Stimulated activated CD8-positive, alpha-beta memory T cell treated with anti-CD3 and anti-CD28 coated beads, Interleukin-7, amount 100 ng/mL, for 48 hours (primary cell): ENCODE measurements at places on chromosomes 11 and 22.
A peak's percentile ranks its signal among the peaks of the same experiment; 100 is the strongest.

GRCh38 chr11:108904480-108904879 is 239.6 kb downstream of the DDX10 start:
- no peak for DNase-seq

DNA sequence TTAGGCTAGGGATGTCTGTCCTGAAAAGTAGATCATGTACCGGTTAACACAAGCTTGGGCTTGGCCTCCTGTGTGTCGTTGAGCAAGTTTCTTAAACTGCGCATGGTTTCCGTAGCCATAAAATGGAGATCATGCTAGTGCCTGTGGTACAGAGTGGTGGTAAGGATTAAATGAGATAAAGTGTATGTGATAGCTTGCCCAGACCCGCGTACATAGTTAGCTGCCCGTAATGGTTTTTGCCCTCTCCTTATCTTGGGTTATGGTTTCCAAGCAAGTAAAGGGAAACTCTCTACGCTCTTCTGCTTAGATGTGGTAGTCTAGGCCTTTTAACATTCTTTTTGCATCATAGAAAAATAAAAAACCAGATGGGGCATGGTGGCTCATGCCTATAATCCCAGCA is 11.0 kb upstream of the PTPRJ start:
- no peak for DNase-seq

GRCh38 chr11:28860893-28861292 is 752.7 kb downstream of the METTL15 start:
- no peak for DNase-seq

DNA sequence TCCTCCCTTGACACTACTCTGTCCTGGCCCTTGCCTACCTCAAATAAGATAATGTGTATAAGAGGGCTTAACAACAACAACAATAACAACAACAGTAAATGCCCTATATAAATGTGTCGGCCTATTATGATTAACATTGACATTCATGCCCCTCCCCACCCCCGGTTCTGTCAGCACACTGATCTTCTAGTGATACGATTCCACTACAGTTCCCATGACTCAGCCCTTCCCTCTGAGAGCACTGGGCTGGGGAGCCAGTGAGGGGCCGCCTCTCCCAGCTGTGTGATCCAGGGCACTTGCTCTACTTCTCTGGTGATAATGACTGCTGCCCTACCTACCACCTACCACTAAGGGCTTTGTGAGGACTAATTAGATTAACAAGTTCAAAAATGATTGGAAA is 92.2 kb upstream of the PHOX2A start:
- DNase-seq: no peak

- DNase-seq: no peak
Measured at GRCh38 chr22:19480789-19481188, 1.1 kb downstream of the CDC45 start.

DNA sequence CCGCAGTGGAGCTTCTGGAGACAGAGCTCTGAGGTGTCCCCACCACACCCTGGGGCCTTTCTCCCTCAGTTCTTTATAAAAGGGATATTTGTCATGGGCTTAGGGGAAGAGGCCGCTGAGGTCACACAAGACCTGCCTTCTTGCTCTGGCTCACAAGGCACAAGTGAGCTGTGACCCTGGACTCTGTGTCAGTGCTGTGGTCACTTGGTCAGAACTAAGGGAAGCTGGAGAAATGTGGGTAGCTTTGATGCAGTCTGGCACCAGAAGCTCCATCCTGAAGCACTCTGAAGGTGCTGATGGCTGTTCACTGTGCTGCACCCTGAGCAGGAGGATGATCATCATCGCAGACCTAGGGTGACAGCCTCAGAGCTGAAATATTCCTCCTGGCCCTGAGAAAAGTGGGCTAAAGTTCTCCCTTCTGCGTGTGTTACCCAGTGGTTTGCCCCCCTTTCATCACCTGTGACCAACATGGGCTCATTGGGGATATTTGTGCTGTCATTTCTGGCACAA is 28.1 kb upstream of the VPREB1 start:
- no peak for DNase-seq

DNA sequence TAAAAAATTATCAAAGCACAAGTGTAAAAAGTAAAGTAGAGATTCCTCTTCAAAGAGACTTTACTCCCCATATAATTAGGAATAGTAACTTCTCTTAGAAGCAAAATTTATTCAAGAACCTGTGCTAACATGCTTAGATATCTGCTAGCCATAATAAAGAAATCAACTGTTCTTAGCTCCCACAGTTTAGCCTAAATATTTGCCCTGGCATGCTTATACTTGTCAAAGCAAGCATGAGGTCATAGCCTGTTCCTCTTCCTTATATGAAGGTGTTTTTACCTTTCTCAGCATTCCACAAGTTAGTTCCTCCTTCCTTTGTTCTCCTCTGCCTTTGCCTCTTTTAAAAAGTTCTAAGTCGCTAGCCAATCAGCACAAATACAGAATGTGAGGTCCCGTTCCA is 30.3 kb downstream of the RIC3 start:
- DNase-seq: no peak

DNA sequence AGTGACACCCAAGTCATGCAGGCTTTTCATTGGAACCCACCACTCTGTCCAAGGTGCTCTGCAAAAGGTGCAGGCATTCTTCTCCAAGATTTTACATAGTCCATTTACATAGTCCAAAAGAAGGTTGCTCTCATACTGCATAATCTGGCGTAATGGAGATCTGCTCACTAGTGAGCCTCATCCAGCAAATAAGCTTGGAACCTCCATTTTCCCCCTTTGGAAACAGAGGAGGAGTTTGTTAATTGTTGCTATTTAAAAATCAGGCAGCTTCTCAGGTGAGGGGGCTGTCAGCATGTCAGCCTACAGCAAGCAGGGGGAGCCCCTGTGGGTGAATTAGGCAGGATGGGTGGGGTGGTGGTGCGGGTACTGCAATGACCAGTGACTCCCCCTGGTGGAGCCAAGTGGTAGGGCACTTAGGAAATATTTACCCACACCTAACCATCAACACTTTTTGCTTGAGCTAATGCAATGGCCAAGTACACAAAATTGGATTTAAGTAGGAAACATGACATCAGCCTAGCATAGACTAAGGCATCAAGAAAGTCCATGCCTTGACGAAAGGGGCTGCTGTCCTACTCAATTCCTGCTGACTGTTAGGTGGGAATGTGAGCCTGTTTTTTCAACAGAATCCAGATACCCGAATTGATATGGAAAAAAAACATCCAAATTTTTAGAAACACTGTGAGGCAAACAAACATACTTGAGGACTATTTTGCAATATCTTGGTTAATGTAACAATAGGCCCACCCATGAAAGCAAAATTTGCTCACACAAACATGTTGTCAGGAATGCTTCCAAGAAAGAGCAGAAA is 64.5 kb downstream of the AMBRA1 start:
- DNase-seq: peak; percentile 72

- no peak for DNase-seq
Measured at GRCh38 chr11:60182541-60183330, at the start of gene MS4A6A. Gene MS4A6A (minus strand): TSS chr11:60183083. CDS start chr11:60181727, 1,356 bp downstream.

DNA sequence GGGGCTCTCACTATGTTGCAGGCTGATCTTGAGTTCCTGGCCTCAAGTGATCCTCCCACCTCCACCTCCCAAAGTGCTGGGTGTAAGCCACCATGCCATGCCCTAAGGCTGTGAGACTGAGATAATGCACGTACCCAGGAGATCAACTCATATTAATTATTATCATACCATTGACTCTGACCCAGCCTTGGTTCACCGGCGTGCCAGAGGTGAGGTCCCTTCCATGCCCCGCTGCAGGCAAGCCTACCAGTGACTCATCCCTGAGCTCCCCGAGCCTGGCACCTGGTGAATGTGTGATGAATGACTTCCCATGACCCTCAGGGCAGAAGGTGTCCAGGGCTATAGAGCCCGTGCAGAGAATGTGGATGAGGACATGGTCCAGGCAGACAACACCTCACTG is 12.1 kb downstream of the GAL3ST1 start:
- DNase-seq: no peak

DNA sequence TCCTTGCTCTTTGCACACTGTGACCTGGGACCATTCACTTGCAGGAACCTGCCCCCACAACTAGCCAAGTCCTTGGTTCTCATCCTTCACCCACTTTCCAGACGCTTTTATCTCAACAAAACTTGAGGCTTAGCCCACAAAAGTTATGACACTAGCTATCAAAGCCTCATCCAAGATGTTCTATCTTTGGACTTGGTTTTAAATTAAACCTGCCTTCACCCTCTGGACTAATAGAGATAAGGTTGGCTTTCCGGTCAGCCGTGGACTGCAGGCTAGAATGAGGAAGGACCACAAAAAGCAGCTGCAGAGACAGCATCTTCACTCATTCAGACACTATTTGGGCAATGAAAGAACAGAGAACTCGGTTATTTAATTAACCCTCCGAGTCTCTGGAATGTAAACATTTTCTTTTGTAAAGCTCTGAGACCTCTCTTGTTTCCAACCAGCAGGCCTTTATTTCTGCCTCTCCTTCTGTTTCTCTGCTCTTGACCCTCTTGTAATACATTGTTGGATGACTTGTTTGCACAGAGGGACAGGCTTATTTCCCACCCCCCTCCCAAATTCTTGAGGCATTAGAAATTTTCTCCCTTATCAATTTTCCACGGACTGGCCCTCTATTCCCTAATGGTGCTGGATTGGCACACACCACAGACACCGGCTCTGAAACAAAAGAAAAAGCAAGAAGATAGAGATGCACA is 41.4 kb downstream of the ARL14EP start:
- DNase-seq: no peak

GRCh38 chr11:93525601-93526345 is 17.4 kb downstream of the SMCO4 start:
- DNase-seq: no peak

DNA sequence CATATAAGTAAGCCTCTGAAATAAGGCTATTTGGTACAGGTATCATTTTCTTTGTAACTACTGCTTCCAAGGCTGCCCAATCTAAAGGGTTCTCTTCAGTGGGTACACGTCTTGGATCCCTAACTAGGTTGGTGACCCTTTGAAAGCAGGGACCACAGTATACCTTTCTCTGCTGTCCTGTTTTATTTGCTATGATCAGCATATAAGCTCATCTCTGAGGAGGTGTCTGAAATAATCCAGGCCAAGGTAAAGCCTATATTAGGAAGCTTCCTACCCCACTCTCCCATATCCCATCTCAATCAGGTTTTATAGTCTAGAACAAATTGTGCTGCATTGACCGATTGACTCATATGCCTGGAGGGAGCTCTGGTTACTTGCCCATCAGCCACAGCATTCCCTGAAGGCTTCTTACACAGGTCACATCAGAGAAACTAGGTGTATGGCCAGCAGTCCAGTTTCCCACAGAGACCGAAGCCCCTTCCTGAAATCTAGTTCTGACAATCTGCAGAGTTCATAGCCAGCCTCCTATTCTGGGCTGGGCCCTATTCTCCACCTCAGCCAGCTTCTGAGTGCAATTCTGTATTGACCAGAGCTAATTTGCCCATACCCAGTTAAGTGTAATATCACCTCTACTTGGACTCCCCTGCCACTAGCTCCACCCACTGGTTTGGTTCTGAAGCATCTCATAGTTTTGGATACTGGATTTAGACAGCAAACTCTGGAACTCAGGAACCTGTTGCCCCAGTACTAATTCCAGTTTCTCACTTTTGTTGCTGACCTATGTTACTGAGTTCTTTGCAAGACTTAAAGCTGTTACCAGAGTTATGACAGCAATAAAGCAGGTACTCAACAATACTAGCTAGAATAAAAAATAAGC is 62.1 kb upstream of the ARHGAP20 start:
- DNase-seq: no peak

DNA sequence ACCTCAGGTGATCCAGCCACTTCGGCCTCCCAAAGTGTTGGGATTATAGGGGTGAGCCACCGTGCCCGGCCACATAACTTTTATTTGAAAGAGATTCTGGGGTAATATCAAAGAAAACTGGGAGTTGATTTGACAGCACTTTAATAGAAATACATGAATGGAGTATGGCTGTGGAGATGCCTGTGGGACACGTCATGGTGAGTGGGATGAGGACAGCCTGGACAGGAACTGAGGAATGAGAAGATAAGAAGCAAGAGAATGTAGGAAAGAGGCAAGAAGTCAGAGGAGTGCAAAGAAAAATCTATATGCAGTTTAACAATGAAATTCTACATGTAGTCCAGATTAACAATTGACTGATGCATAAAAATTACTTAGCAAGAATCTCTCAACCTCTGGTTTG is 31.0 kb downstream of the SLC22A6 start:
- DNase-seq: no peak

DNA sequence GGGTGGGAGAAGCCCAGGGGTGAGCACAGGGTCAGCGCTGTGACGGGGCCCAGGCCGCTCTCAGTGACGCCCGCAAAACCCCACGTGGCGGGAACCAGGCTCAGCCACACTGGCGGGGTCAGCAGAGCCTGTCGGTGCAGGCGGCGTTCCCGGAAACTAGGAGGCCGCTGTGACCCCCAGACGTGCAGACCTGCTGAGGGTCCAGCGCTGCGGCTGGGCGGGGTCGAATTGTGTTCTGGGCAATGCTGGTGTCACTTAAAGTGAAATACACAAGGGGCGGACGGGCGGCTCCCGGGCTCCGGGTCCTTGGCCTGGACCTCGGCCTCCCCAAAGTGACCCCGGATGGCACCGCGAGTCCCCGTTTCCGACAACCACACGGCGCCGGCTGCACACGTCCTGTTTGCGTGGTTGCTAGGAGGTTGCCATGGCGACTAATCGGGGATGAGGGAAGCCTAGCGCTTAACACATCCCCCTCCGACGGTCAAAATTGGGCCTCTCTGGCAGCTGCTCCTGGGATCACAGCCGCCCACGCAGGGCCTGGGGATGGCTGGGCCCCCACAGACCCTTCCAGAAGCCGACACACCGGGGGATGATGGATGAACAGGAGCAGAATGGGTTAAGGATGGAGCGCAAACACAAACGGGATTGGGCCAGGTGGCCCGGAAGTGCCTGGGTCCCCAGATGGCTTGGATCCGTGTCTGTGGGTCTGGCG is 81.7 kb upstream of the PRR5 start:
- DNase-seq: peak; percentile 58

DNA sequence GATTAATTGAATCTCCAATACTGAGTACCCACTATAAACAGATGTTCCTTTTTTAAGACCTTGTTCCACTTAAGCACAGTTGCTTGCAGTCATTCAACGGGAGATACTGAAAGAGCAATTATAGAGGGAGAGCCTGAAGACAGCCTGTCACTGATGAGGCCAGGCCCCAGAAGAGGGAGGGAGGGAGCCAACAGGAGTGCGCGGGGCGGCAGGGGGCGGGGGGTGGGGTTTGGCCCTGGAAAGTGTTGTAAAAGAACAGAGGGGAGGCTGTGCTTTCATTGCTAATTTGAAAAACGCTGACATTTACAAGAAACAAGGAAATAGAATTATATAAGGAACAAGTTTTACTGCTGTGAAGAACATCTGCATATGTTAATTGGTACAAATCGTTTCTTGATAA is 53.1 kb downstream of the MAP6 start:
- no peak for DNase-seq

- DNase-seq: no peak
Measured at GRCh38 chr22:22847241-22847640, 40.4 kb upstream of the IGLL5 start.

- DNase-seq: peak; percentile 16
Measured at GRCh38 chr11:32374261-32374711, 61.1 kb downstream of the WT1 start.
